ENCODE measurements at places on chromosomes 6 and 20.

DNA sequence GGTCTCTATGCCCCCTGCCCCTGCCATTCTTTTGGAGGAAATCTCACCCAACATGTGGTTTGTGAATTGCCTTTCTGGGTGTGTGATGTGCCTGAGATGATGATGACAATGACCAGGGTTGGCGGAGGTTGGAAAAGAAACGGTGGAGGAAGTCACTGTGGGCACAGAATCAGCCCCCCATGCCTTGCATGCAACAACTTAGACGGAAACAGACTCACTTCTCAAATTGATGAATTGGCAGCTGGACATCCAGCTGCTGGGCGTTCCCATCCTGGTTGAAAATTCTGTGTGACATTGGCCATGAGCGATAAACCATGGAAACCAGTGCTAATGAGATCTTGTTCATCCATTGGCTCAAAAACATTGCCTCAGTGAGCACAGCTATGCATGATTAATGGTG, 95.8 kb upstream of the LY86 start:
- DNase-seq = no peak

DNA sequence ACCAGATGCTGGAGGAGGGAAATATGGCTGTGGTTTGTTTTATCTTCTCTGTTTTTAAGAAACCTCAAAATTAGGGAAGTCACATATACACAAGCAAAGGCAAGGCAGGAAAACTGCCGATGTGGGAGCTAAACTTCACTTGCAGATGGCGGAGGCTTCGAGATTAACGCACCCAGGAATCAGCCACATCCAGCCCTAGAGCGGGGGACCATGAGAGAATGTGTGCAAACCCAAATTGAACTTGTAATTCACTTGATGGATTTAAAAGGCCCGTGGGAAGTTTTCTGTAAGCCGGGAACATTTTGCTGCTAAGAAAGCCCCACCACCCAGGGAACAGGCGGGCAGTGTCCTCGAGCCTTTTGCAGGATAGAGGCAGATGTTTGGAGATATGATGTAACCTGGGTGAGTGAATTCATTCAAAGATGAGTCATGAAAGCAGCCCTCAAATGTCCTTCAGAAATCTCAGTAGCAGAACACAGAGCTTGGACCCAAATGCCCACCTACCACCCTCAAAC, 39.9 kb downstream of the PREX1 start:
- no peak for DNase-seq

GRCh38 chr6:68638230-68638900, 3.3 kb downstream of the ADGRB3 start:
- DNase-seq = no peak

DNA sequence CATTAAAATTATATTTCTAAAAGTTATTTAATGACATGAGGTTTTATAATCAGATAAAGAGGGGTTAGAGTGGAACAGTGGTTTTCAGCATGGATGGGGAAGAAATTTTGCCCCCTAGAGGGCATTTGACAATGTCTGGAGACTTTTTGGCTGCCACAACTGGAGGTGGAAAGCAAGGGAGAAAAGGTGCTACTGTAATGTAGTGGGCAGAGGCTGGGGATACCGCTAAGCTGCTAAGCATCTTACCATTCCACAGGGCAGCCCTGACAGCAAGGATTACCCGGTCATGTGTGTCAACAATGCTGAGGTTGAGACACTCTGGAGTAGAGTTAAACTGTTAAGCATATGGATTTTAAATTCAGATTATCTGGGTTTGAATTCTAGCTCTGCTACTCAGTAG, 52.9 kb upstream of the FABP7 start:
- no peak for DNase-seq

GRCh38 chr6:3500262-3501014, 43.6 kb upstream of the SLC22A23 start:
- no peak for DNase-seq

- DNase-seq = no peak
Measured at GRCh38 chr6:12371151-12371550, 81.0 kb downstream of the EDN1 start.

All from NCI-H1092 (cell line).